ENCODE measurements at places on chromosomes 16 and 17. TPM values are rescaled to one million over a fixed set of nuclear protein-coding genes. Genes with fewer than 3 reads are reported as not detected.

DNA sequence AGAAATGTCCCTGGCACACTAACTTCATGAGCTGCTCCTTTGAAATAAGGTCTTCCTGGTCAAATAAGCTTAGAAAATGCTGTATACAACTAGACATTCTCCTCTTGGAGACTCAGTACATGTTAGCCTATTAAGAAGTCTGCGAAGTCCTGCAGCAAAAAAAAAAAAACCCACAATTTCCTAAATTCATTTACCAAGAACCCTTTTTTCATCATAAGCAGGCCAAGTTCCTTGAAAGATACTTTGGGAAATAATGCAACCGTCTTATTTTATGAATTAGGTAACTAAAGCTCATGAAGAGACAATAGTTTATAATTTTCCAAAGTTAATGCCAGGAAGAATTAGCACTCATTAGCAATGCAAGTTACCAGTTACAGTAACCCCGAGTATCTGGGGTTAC, 49.0 kb upstream of the HAS3 start:
- H3K36me3 ChIP-seq, result no peaks in the 10 kb centered on the region
- H3K4me1 ChIP-seq, result no peaks in the 10 kb centered on the region
- H3K4me3 ChIP-seq, result no peak overlapping the region
- no peak overlapping the region for H3K27ac ChIP-seq

- no peak overlapping the region for H3K27ac ChIP-seq
- H3K36me3 ChIP-seq, result no peaks in the 10 kb centered on the region
- no peak overlapping the region for H3K4me3 ChIP-seq
- H3K4me1 ChIP-seq, result no peaks in the 10 kb centered on the region
- DNase-seq, result no peak
Measured at GRCh38 chr16:81864646-81865382, 85.7 kb downstream of the PLCG2 start.

- no peaks in the 10 kb centered on the region for H3K36me3 ChIP-seq
- H3K4me3 ChIP-seq, result no peak overlapping the region
- H3K27ac ChIP-seq, result no peak overlapping the region
- no peaks in the 10 kb centered on the region for H3K27me3 ChIP-seq
- peaks cover 18% of the 10 kb centered on the region for H3K4me1 ChIP-seq
- DNase-seq, result no peak
Measured at GRCh38 chr16:17027488-17028129, 443.2 kb downstream of the XYLT1 start.

The BAIAP3 gene
- total RNA-seq, result 18.3 TPM

The OR3A2 gene
- total RNA-seq, result 1.9 TPM

The CHRNE gene
- 1.3 TPM for total RNA-seq

Measured in CD4-positive, alpha-beta memory T cell (primary cell).